ENCODE measurements at places on chromosomes 2 and 18.

- DNase-seq: peak; percentile 56
Observed at GRCh38 chr2:174546519-174547506, 50.8 kb downstream of the WIPF1 start.

- DNase-seq: no peak
Observed at GRCh38 chr2:134224005-134224404, 29.9 kb upstream of the MGAT5 start.

GRCh38 chr2:155318710-155319109 lies 620.2 kb downstream of the KCNJ3 start:
- no peak for DNase-seq

GRCh38 chr18:50422286-50422898 lies 47.5 kb downstream of the SKA1 start:
- DNase-seq: no peak

- DNase-seq: no peak
Observed at GRCh38 chr18:56823986-56824565, 172.9 kb downstream of the WDR7 start.

DNA sequence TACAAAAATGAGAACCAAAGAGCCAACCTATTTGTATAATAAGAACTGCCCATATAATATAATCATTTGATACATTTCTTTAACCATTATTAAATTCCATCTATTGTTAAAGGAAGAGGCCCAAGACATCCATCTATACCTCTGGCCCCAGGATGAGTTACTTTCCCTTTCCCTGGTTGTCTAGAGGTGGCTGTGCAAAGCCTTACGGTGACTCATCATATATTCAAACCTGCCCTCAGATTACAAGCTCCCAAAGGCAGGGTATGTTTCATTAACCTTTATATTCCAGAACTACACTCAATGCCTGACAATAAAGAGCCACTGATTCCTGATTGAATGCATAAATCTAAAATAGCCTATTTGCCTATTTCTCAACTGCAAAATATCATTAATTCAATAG lies 105.8 kb upstream of the PID1 start:
- no peak for DNase-seq

DNA sequence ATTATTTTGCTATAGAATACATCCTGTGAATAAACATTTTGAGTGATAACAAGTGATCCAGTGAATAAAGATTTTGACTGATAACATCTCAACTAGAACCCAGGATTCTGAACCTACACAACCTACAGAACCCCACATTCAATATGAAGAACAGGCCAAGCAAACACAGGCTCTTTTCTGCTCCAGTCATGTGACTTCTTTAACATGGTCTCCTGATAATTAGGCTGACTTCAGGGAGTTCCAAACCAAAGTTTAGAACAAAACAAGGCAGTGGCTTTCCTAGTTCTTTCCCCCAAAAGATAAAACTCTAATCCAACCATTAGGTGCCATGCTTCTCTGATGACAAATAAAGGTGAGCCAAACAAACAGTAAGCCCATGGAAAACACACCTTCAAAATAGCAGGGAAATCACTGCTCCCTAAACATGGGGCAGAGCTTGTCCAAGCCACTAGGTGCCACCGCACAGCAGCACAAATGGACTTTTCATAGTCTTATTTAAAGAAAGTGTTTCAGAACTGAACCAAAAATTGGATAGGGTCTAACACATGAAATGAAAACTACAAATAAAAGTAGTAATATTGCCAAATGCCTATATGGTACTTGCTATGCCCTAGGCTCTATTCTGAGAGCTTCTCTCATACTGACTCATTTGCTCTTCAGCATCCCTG lies 95.3 kb downstream of the EVA1A start:
- peak; percentile 9 for DNase-seq

GRCh38 chr2:159614534-159615366 lies 1.6 kb downstream of the BAZ2B start:
- no peak for DNase-seq

DNA sequence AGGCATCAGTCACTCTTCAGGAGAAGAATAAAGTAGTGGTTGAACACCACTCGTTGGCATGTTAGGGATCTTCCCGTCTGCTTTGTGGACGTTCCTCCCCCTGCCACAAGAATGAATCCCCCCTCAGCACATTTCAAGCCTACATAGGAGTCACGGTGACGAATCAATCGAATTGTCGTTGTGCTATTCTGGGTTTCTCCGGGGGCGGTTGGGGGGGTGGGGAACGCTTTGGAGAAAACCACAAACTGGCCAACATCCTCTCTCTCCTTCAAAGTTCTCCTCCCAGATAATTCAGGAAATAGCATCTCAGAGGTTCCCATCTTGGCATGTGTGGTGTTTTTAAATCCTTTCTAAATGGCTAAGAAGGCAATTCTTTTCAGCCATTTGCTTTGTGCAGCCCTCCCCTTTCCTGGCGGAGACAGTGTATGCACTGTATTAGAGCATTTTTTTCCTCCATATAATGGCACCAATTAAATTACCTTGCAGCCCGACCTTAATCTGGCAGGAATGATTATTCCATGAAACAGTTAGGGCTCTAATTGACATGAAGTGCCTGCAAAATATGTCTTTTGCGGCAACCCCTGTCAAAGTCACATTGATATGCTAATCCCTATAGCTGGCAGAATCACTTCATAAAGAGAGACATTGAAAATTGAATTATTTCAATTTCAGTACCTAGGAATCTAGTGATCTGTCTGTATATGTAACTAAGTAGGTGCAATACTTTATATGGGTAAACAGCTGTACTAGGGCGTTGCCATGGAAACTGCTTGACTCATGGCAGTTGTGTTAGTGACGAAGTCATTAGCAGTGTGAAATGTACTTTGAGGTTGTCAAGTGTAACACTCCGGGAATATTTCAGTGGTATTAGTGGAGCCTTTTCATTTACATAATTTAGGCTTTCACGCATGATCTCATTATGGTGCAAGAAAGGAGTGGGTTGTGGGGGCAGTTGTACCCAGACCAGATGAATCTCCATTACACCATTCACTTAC lies 323.4 kb upstream of the SLC14A2 start:
- DNase-seq: no peak

All from NAMALWA (cell line).